ENCODE measurements at places on chromosomes 6 and 20.

DNA sequence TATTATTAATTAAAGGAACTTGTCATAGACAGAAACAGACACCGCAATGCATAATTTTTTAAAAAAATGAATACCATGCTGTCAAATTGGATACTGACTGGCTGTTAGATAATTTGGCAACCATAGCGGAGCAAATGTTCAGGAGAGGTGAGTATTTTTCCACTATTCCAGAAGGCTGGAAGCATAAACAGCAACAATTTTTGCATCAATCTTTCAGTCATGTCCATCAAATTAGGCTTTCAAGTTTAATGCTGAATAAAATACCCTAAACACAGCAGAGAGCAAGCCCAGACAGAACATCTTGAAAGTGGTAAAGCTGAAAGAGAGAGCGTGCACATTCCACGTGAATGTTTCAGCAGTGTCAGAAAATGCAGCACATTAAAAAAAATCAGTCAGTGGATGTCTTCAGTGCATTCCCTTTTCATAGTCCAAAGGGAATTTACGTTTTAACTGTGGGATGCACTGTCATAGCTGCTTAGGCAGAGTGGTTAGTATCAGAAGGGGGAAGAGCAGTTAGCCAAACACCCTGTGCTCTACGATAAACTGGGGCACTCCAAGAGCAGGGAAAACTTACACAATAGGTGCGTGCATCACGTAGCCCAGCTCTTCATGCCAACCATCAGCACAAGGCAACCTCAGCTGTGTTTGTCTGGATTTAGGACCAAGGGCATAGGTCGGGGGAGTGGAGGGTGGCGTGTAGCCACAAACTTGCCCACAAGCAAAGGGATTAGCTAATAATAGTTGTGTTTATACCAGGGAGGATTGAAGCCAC, 116.2 kb upstream of the STMND1 start:
- DNase-seq: no peak

DNA sequence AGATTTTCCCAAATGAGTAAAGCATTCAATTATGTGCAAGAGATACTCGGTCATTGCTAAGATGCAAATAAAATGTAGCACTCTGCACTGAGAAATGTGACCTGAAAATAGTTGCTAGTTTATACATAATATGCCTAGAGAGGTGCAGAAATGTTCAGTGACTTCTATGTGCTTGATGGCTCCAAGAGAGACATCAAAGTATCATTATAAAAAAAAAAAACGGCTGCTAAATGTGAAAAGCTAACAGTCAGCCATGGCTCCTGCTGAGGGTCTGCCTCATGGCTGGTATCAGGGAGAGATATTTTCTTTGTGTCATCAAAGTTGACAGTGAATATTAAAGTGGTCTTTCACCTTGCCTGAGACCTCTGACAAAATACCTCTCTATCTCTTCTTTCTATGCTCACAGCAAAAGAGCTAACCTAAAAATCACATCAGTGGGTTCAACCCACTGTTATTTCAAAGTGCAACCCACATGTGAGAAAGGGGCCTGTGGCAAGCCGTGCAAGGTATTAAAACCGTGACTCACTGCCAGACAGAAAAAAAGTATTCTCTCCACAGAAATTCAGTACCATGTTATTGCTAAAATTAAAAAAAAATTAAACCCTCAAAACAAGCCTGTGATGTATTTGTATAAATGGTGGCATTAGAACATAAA, 259.0 kb downstream of the HIVEP2 start:
- no peak for DNase-seq

GRCh38 chr20:45311589-45312211, 3.6 kb upstream of the MATN4 start:
- DNase-seq: no peak

- no peak for DNase-seq
These were observed 4.1 kb downstream of the TCF21 start for GRCh38 chr6:133892813-133893691.

- DNase-seq: no peak
These were observed 11.8 kb upstream of the FOXC1 start for GRCh38 chr6:1597924-1598323.
